ENCODE measurements at places on chromosomes 5 and 9.

GRCh38 chr9:36129139-36129538 lies 7.4 kb upstream of the GLIPR2 start:
- no peaks in the 10 kb centered on the region for H3K36me3 ChIP-seq
- no peak overlapping the region for H3K27ac ChIP-seq

- no peak for DNase-seq
- H3K27me3 ChIP-seq: no peaks in the 10 kb centered on the region
- H3K4me1 ChIP-seq: no peaks in the 10 kb centered on the region
- H3K4me3 ChIP-seq: no peak overlapping the region
These were observed 203.9 kb downstream of the CWC27 start for GRCh38 chr5:64972591-64972990.

DNA sequence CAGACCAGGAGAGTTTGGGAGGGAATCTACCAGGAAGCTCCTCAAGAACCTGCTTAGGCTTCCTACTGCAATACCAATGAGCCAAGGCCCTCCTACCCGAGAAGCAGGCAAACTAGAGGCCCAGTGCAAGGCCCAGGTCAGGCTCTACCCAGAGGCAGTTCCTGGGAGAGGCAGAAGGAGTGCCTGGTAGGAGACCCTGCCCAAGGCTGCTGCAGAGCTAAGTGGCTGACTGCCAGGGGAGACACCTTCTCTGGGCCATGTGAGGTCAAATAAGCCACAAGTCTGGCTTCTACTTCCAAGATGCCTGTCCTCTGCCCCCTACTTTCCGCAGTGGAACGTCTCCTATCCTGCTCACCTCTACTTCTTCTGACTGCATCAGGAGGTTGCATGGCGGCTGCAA lies 17.8 kb downstream of the ACSL6 start:
- H3K27ac ChIP-seq: no peak overlapping the region
- no peaks in the 10 kb centered on the region for H3K36me3 ChIP-seq
- H3K27me3 ChIP-seq: no peaks in the 10 kb centered on the region

DNA sequence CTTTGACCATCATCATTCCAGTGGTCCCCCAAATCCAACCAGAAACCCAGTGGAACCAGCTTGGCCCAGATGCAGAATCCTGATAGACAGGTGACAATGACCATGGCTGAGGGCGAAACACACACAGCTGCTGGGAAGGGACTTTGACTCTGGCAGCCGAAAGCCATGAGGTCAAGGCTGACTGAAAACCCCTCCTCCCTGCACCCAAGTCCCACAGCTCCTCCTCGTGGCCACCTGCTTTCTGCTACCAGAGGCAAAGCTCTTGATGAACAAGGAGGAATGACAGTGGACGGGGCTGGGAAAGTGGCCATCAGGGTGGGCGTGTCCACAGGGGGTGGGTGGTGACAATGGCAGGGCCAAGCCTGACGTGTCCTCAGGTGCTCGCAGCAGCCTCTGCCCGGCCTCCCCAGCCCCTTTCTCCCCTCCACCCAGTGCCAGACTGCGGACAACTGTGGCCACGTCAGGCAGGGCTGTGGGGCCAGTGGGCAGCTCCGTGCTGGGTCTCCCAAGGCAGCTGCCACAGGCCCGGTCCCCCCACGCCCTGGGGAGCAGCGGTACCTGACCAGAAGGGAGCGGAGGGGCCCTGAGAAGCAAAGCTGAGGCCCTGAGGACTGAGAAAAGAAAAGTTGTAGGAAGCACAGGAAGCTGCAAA lies 30.8 kb upstream of the SARDH start:
- peaks cover 17% of the 10 kb centered on the region for H3K36me3 ChIP-seq
- no peaks in the 10 kb centered on the region for H3K27me3 ChIP-seq
- DNase-seq: no peak
- no peak overlapping the region for H3K4me3 ChIP-seq

- H3K27ac ChIP-seq: no peak overlapping the region
- H3K27me3 ChIP-seq: no peaks in the 10 kb centered on the region
- no peak overlapping the region for H3K4me3 ChIP-seq
- no peak for DNase-seq
- no peaks in the 10 kb centered on the region for H3K4me1 ChIP-seq
These were observed 36.1 kb downstream of the YIPF5 start for GRCh38 chr5:144134194-144134826.

- H3K27ac ChIP-seq: no peak overlapping the region
- H3K4me1 ChIP-seq: no peaks in the 10 kb centered on the region
- H3K36me3 ChIP-seq: no peaks in the 10 kb centered on the region
- no peak overlapping the region for H3K4me3 ChIP-seq
- no peaks in the 10 kb centered on the region for H3K27me3 ChIP-seq
- no peak for DNase-seq
These were observed 5.8 kb downstream of the PPP1R26 start for GRCh38 chr9:135485385-135485784.

- H3K27me3 ChIP-seq: no peaks in the 10 kb centered on the region
- no peaks in the 10 kb centered on the region for H3K4me1 ChIP-seq
- no peak for DNase-seq
- no peaks in the 10 kb centered on the region for H3K36me3 ChIP-seq
These were observed 39.6 kb downstream of the RXRA start for GRCh38 chr9:134365791-134366222.

GRCh38 chr9:76269789-76270188 lies 124.4 kb downstream of the RFK start:
- H3K27ac ChIP-seq: no peak overlapping the region
- H3K4me1 ChIP-seq: no peaks in the 10 kb centered on the region
- no peak overlapping the region for H3K4me3 ChIP-seq
- no peak for DNase-seq

DNA sequence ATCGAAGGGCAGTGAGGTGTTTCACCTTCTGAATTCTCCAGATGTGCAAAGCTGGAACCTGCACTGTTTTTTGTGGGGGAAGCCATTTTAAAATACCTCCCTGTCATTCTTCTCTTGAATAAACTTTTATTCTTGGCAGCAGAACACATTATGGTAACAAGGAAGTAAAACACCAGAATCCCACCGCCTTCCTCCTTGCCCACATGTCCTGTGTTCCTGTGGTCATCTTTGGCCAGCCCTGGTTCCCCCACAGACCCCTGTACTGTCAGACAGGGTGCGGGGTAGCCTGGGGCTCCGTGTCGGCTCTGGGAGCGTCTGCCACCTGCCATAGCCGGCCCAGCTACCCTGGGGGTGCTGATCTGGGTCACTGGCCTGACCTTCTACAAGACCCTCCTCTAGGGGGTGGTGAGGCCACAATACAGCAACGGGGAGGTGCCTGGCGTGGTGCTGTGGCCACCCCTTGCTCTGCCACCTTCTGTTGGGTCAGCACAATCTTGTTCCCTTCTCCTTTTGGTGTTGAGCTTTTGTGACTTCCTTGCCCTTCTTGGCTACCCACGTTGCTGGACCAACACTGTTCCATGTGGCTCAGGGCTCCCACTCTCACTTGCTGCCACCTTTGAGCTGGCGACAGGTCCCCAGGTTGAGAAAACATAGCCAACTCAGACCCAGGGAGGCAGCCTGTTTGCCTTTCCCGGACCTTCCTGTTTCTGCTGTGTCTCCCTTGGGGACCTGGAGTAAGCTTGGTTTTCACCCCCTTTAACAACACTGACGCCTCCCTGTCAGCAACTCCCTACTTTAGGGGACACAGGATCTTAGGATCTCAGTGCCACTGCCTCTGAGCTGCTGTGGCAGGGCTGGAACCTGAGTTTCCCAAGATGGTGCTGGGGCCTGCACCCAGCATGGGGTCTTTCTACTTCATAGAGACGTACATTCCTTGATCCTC lies 4.8 kb downstream of the WNK2 start:
- no peaks in the 10 kb centered on the region for H3K4me1 ChIP-seq
- H3K27me3 ChIP-seq: peaks cover 4% of the 10 kb centered on the region
- H3K4me3 ChIP-seq: no peak overlapping the region
- no peak overlapping the region for H3K27ac ChIP-seq

GRCh38 chr5:144028636-144029035 lies 141.8 kb downstream of the YIPF5 start:
- H3K36me3 ChIP-seq: no peaks in the 10 kb centered on the region
- DNase-seq: no peak
- H3K27ac ChIP-seq: no peak overlapping the region
- H3K4me1 ChIP-seq: no peaks in the 10 kb centered on the region
- no peaks in the 10 kb centered on the region for H3K27me3 ChIP-seq
- H3K4me3 ChIP-seq: no peak overlapping the region

- H3K27me3 ChIP-seq: no peaks in the 10 kb centered on the region
- no peak overlapping the region for H3K4me3 ChIP-seq
- no peaks in the 10 kb centered on the region for H3K4me1 ChIP-seq
- no peak overlapping the region for H3K27ac ChIP-seq
These were observed 464.5 kb downstream of the ICE1 start for GRCh38 chr5:5886812-5887486.

DNA sequence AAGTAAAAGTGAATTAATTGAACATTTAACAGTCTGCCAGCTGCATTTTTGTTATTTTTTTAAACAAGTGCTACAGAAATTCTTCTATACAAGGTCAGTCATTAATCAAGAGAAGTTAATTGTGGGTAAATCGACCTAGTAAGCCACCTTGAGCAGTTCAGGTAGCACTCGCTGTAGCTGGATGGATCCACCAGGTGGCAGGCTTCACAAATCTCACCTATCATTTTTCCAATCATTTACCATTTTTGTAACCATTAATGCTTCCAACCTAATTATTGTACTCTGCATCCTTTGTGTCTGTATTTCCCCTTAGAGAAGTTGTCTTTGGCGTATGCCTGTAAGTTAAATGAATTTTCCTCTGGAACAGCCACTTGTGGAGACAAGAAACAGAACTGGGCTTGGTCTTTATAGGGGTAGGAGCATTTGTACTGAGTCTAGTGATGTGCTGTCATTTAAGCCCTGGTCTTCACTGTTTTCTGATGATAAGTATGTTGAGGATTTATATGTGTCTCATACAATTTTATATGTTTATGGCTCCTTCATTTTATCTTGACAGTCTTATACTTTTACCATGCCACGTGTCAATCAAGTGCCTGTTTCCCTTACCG lies 39.5 kb downstream of the CD180 start:
- no peak for DNase-seq
- H3K4me1 ChIP-seq: peaks cover 4% of the 10 kb centered on the region
- no peaks in the 10 kb centered on the region for H3K36me3 ChIP-seq
- no peak overlapping the region for H3K27ac ChIP-seq

DNA sequence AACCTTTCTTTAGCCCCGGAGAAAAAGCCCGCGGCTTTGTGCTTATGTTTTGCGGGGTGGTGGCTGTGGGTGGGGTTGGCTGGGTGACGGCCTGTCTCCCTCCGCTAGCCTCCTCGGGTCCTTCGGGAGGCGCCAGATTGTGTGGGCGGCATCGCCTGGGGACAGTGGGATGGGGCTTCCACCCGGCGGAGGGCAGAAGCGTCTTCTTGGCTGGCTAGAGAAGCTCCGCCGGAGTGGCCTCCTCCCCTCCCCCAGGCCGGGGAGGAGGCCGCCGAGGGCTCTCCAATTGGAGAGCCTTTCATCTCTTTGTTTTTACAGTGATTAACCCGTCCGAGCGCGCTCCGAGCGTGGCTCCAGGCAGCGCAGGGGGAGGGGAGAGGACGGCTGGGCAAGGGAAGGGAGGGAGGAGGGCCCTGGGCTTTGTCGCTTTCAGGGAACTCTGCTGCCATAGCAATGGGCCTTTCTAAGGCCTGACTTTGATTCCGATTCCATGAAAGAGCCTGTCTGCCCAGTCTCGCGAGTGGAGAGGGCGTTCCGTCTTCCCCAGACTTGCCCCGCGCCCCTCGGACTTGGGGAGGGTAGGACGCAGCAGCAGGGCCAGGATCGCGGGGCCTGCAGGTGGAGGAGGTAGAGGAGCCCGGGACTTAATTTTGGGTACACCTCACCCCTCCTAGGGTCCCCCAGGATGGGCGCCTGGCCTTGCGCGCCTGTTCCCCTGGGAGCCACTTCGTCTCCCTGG lies 36.7 kb upstream of the TIFAB start:
- H3K4me1 ChIP-seq: no peaks in the 10 kb centered on the region
- H3K4me3 ChIP-seq: no peak overlapping the region
- no peak overlapping the region for H3K27ac ChIP-seq
- peaks cover 10% of the 10 kb centered on the region for H3K27me3 ChIP-seq
- no peaks in the 10 kb centered on the region for H3K36me3 ChIP-seq

- no peak for DNase-seq
- no peaks in the 10 kb centered on the region for H3K36me3 ChIP-seq
- no peaks in the 10 kb centered on the region for H3K27me3 ChIP-seq
- no peak overlapping the region for H3K27ac ChIP-seq
These were observed 8.3 kb upstream of the ATG10 start for GRCh38 chr5:81963544-81963943.

GRCh38 chr9:105205787-105206495 lies 38.5 kb upstream of the SLC44A1 start:
- no peaks in the 10 kb centered on the region for H3K36me3 ChIP-seq
- H3K27me3 ChIP-seq: no peaks in the 10 kb centered on the region
- H3K4me1 ChIP-seq: no peaks in the 10 kb centered on the region
- no peak for DNase-seq
- no peak overlapping the region for H3K27ac ChIP-seq

DNA sequence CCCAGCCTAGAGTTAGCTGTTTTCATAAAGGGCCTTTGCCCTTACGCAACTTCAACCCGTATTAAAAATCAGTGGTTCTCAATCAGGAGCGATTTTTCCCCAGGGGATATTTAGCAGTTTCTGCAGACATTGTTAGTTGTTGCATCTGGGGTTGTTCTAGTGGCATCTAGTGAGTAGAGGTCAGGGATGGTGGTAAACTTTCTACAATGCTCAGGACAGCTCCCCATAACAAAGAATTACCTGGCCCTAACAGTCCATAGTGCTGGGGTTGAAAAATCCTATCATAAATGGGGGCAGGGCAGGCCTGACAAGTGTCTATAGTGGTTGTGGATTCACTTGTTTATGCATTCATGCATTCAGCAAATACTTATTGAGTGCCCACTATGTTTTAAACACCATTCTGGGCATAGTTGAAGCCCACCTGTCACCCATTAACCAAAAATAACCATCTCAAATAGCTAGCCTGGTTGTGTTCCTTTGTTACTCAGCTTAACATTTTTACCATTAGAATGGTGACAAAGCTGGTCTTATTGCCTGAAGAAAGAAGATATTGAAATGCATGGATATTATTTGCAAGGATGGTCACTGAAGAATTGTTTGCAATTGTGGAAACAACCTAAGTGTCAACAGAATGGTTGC lies 15.9 kb upstream of the FGF1 start:
- H3K27me3 ChIP-seq: no peaks in the 10 kb centered on the region
- DNase-seq: no peak
- H3K36me3 ChIP-seq: no peaks in the 10 kb centered on the region

- H3K36me3 ChIP-seq: no peaks in the 10 kb centered on the region
- H3K27ac ChIP-seq: no peak overlapping the region
- no peak for DNase-seq
- H3K27me3 ChIP-seq: no peaks in the 10 kb centered on the region
- H3K4me1 ChIP-seq: no peaks in the 10 kb centered on the region
These were observed 52.9 kb downstream of the CETN3 start for GRCh38 chr5:90356622-90357021.

GRCh38 chr5:118723021-118723338 lies 265.4 kb downstream of the DTWD2 start:
- H3K4me1 ChIP-seq: peaks cover 12% of the 10 kb centered on the region
- H3K36me3 ChIP-seq: no peaks in the 10 kb centered on the region

GRCh38 chr5:106521701-106522100 lies 1149.0 kb downstream of the EFNA5 start:
- no peaks in the 10 kb centered on the region for H3K36me3 ChIP-seq
- H3K4me1 ChIP-seq: no peaks in the 10 kb centered on the region
- no peak overlapping the region for H3K27ac ChIP-seq
- no peak overlapping the region for H3K4me3 ChIP-seq
- H3K27me3 ChIP-seq: no peaks in the 10 kb centered on the region

All from GM12878 (cell line).